Left renal pelvis (tissue), 4 donors: ENCODE measurements at places on chromosomes 13 and 19.
A peak's percentile ranks its signal among the peaks of the same experiment; 100 is the strongest.

GRCh38 chr19:19179548-19180441, 9.7 kb upstream of the MEF2B start:
- no peak for DNase-seq

DNA sequence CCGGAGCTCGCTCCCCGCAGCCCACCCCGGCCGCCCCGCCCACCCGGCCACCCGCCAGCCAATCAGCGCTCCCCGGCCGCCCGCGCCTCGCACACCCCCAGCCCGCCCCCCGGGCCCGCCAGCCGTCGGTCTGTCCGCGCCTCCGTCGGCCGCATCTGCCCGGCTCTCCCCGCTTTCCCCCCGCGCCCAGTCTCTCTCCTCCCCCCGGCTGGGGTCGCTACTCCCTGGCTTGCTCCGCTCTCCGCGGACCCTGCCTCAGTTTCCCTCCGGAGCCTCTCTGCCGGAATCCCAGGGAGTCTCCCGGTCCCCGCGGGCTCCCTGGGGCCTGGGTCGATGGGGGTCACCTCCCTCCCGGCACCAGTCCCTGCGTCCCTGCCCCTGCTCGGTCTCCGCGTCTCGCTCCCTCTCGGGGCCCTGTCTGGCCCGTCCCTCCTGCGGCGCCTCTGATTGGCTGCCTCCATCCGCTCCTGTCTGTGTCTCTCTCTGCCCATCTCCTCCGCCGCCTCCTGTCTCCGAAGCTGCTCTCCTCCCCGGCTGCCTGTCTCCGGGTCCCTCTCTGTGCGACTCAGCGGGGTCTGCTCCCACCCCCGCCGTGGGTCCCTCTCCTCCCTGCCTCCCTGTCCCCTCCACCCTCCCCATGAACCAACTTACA, 484 bp downstream of the IL11 start:
- DNase-seq: no peak

DNA sequence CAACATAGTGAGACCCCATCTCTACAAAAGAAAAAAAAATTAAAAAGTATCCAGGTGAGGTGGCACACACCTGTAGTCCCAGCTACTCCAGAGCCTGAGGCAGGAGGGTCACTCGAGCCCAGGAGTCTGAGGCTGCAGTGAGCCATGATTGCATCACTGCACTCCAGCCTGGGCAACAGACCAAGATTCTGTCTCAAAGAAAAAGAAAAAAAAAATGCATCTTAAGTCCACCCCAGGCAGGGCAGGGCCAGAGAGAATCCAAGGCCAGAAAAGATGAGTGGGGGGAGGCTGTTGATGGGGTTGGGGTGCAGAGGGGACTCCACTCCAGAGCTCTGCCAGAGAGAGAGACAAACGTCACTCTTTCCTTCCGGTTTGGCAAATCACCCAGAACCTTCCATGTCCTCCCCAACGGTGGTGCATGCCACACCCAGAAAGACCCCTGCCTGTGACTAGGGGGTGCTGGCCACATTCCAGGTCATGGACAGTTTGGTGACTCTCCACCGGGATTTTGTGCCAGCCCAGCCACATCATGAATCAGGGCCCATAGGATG, 431 bp downstream of the FUT3 start:
- no peak for DNase-seq

- no peak for DNase-seq
These were observed 857.1 kb downstream of the GPC5 start for GRCh38 chr13:92255526-92255925.

DNA sequence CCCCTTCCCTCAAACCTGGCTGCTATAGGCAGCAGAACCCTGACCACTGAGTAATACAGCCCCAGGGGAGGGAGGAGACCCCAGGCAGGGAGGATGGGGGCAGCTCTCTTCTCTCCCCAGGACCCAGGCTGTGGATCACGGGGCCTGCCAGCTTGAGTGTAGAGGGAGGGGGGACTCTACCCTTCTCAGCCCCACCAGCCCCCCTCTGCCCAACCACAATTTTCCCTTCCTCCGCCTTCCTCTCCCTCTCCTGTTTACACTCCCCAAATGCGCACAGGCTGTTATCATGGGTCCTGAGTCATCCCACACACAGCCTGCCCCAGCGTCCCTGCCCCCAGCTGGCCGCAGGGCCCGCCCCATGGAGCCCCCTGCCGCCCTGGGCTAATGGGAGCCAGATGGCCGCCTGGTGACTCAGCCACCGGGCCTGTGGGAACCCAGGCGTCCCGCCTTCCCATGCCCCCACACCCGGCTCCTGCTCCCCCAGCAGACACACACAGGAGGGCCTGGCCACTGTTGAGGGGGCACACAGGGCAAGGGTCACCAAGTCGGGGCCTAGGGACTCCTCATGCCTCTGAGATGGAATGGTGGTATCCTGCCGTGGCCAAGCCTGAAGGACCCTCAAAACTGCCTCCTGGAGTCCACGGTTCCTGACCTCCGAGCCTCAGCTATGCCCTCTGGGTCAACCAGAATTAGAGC, 13.6 kb downstream of the CCDC97 start:
- no peak for DNase-seq

GRCh38 chr19:12868540-12869112, 12.6 kb downstream of the DNASE2 start:
- DNase-seq: no peak

DNA sequence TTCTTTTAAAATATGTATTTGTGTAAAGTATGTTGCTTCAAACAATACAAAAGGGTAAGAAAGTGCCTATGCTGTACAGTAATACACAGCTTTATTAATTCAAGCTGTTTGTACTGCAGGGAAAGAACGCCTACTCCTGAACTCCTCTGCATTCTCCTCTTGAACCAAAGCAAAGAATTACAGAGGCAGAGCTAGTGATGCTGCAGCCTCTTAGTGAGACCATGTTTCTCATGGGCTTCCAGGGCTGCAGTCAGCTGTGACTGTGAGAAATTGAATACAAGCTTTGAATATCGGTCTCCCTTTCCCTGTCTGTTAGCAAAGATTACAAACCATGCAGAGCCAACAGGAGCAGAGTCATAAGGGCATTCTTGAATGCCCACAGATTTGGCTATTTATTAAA, 248.5 kb downstream of the SLITRK1 start:
- DNase-seq: peak; percentile 1

GRCh38 chr19:19259741-19260140, 13.4 kb downstream of the TM6SF2 start:
- no peak for DNase-seq

- DNase-seq: no peak
These were observed 19.7 kb downstream of the ZC3H4 start for GRCh38 chr19:47093841-47094240.

DNA sequence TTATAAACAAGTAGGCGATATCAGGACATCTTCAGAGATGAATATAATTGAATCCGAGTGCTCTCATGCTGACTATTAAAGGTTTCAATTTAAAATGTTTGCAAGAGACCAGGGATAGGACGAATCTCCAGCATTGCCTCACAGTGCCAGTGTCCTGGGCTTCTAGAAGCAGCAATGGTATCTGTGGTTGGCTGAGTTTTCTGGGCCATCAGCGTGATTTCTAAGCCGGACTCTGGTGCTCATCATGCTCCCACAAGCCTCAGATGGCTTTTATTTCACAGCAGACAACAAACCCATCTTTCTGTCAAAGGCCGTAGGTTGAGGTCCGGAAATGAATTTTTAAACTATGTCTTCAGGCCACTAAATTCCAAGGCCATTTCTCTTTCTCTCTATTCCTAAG, 187.7 kb downstream of the FOXO1 start:
- no peak for DNase-seq

GRCh38 chr19:12117201-12117970, 22.8 kb downstream of the ZNF20 start:
- no peak for DNase-seq

GRCh38 chr13:41722684-41723535, 238.0 kb downstream of the VWA8 start:
- no peak for DNase-seq

DNA sequence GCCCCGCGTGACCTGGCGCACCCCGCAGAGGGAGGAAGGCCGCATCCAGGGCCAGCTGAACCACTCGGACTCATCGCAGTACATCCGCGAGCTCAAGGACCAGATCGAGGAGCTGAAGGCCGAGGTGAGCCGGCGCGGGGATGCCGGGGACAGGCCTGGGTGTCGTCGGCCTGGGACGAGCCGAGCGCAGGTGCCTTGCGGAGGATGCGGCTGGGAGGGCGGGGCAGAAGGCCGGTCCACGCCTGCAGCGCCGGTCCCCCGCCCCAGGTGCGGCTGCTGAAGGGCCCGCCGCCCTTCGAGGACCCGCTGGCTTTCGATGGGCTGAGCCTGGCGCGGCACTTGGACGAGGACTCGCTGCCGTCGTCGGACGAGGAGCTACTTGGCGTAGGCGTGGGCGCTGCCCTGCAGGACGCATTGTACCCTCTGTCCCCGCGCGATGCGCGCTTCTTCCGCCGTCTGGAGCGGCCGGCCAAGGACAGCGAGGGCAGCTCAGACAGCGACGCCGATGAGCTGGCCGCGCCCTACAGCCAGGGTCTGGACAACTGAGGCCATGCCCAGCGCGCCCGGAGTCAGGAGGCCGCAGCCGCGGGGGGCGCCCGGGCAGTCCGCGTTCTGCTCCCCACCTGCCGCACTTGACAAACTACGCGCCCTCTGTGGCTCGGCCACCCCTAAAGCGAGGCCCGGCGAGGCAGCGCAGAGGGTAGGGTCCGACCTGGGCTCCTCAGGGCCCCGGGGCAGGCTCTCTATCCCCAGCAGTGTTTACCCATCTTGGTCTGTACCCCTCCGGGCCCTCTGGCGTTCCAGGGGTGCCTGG, 10.8 kb downstream of the PRR36 start:
- no peak for DNase-seq

DNA sequence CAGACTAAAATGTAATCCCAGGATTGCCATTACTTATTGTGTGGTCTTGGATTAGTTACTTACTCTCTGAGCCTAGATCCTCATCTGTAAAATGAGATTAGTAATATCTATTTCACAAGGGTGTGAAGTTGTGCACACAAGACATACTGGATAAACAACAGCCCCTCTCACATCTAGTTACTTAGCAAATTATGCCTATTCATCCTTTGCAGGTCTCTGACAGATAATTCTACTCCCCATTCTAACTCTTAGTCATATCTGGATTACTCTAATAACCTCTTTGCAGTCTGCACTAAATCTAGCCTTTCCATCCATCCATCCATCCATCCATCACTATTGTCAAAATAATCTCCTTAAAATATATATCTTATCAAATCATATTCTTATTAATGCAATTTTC, 12.4 kb downstream of the MTRF1 start:
- DNase-seq: no peak

- DNase-seq: no peak
These were observed 35.8 kb downstream of the VSTM2B start for GRCh38 chr19:29561601-29562000.

DNA sequence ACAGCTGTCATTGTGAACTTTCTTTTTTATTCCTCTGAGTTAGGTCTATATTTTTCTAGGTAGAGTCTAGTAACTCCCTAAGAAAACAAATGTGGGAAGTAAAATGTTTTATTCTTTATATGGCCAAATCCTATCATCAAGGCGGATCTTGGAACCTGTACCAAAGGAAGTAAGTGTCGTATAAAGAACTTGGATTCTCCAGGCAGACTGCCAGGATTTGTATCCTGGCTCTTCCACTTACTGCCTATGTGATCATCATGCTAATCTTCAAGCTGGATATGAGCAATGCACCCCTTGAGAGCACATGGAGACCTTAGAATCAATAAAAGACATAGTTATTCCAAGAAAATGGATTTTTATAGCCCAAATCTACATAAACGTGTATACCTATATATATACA, 286.5 kb downstream of the PCDH17 start:
- no peak for DNase-seq

DNA sequence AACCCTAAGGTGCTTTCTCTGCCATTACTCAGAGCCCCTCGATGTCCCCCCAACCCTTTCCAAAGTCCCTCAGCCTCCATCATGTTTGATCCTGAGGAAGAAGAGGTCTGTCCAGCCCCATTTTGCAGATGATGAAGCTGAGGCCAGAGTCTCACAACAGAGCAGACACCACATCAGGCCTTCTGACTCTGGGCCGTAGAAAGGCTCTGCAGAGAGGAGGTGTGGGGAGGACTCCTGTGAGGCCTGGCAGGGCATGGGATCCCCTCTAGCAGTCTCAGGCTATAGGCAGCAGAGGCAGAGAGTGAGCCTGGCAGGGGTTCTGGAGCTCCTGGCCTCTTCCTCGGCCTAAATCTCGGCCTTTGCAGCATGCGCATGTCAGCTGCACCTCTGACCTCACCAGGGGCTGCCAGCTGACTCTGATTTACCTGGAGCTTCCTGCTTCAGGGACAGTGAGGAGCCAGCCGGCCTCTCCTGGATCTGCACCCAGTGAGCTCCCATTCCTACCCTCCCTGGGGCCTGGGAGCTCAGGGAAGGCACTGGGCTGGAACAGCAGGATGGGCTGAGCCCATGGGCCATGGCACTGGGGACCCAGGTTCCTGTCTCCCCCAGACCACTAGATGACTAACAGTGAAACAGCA, 41.7 kb upstream of the VSTM2B start:
- DNase-seq: no peak

- no peak for DNase-seq
These were observed 4.5 kb upstream of the IL12RB1 start for GRCh38 chr19:18091217-18091608.

GRCh38 chr13:45456196-45456972, 8.4 kb upstream of the COG3 start:
- DNase-seq: no peak
